ENCODE measurements at places on chromosomes 3 and 15.

- no peak for DNase-seq
Measured at GRCh38 chr3:46892285-46893145, 15.0 kb downstream of the PTH1R start.

DNA sequence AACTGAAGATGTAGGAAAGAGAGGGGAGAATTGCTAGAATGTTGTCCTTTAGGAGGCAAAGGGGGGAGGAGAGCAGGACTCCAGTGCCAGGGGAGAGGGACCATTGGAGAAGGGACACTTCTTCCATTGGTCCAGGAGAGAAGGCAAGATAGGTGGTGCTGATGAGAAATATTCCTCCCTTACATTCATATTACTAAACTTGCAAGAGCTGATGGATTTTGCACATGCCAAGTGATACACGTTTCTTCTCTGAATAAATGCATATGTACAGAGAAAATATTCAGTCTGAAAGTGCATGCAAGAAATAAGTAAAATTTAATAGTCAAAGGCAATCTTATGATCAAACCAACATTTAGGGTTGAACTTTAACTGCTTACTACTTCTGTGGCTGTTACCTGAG is 21.5 kb upstream of the SPTSSB start:
- DNase-seq = no peak

DNA sequence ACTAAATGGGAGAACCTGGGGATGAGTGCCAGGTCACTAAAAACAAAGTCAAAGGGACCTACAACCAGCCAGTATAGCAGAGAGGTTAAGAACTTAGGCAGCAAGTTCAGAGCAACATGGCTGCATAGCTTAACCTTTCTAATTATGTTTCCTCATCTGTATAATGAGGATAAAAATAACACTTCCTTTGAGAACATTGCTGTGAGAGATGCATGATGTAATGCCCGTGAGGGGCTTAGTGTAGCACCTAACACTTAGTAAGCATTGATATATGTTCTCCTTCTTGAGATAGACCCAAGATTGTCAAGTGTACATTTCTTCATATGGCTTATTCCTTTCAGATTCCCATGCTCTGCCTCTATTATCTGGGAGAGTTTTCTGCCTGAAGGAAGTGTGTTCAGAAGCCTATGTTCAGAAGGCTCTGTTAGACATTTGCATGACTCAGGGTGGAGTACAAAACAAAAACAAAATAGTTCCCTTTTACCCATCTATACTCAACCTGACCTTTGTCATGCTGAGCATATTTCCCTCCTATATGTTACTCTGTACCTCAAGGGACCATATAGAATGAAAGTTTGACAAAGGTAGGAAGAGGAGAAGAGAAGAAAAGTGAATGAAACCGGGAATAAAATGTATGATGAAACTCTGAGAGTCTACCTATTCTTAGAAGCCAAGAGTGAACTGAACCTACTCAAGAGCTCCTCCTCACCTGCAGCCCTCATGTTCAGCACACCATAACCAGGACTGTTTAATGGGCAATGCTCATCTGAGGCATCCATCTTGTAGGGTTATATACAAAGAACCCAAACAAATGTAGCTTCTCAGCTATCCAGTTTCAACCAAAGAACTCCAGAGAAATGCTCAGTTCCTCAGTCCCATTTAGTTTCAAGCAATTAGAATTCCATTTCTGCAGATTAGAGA is 70.7 kb upstream of the KCNMB2 start:
- DNase-seq = no peak

- no peak for DNase-seq
Measured at GRCh38 chr3:136387031-136387430, 136.9 kb downstream of the PCCB start.

- no peak for DNase-seq
Measured at GRCh38 chr15:83118291-83118827, 10.9 kb downstream of the TM6SF1 start.

DNA sequence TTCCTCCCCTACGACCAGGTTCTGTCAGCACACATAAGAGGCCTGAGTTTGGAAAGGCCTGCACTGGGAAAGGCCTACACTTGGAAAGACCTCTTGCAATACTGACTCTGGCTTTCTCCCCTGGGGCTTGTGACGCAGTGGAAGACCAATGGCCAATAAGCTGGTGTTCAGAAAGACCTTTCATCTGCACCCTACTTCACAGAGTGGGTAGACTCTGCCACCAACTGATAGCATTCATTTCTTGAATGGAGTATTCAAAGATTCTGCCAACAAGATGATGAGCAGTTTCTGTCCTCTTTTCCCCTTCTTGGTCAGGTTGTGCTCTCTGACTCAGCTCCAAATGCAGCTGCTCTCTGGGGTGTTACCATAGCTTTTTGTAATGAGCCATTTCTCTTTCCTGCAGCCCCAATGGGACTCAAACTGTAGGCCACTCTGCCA is 48.8 kb downstream of the TIPARP start:
- no peak for DNase-seq

Data from central memory CD4-positive, alpha-beta T cell (primary cell).